ENCODE measurements at places on chromosomes 12 and 14.

DNA sequence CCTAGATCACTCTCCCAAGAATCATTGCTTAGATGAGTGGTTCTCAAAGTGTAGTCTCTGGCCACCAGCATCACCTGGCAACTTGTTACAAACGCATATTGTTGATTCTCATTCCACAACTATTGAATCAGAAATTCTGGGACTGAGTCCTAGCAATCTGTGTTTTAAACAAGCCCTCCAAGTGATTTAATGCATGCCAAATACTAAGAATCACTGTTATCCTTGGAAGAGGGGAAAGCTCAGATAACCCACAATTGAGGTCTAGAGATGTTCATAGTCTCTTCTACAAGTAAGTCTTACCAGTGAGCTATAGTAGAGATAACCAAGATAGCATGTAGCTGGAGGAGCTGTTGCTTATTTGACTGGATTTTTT is 666.6 kb downstream of the DIO2 start:
- DNase-seq, result peak; percentile 83

DNA sequence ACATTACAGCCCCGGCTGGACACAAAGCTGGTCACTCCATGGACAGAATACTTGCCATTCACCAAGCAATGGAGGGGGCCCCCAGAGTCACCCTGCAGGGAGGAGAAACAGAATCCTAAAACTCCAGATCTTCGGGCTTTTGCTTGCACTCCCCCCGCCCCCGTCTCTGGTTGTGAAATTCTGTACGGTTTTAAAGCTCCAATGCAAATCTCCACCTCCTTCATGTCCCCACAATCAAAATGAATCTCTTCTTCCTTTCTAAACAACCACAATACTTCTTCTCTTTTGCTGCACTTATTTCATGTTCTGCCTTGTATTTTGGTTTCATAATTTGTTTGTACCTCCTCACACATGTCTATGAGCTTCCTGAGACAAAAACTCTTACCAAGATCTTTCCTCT is 5.8 kb upstream of the BIN2 start:
- DNase-seq, result no peak

- DNase-seq, result no peak
Measured at GRCh38 chr14:89990623-89991275, 35.0 kb downstream of the TDP1 start.

DNA sequence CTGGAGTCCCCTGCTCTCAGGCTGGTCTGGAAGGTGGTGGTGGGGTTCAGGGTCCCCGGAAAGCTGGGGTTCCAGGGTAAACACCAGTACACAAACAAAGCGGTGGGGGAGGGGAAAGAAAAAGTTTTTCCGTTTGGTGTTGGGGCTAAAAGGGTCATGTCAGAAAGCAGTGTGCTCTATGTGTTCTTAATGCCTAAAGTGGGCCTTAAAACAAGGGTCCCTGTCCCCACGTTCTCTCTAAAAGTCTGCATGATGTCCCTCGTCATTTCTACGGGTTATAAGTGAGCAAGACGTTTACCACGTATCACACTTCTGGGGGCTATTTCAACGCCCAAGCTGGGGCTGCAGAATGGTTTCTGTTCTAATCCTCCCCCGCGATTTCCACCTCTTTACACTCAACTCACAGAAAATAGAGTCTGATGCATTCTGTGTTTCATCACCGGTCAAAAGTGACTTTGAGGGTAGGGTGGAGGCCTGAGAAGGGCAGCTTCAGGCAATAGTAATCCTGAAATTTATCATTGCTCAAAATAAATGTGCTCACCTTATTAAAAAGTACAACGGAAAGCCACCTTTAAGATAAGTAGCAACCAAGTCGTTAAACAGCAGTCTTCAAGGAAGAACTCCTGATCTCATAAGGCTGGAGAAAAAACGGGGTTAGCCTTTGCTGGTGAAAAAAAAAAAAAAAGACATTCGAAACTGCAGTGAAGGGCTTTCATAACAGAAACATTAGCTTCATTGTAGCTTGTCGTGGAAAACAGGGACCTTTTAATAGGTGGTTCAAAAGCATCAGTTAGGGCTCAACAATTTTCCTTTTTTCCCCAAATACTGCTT is 63.9 kb upstream of the PTGR2 start:
- DNase-seq, result no peak

GRCh38 chr12:51923506-51924365 is 16.4 kb downstream of the ACVRL1 start:
- no peak for DNase-seq

- no peak for DNase-seq
Measured at GRCh38 chr12:47698055-47698454, 7.8 kb downstream of the RPAP3 start.

DNA sequence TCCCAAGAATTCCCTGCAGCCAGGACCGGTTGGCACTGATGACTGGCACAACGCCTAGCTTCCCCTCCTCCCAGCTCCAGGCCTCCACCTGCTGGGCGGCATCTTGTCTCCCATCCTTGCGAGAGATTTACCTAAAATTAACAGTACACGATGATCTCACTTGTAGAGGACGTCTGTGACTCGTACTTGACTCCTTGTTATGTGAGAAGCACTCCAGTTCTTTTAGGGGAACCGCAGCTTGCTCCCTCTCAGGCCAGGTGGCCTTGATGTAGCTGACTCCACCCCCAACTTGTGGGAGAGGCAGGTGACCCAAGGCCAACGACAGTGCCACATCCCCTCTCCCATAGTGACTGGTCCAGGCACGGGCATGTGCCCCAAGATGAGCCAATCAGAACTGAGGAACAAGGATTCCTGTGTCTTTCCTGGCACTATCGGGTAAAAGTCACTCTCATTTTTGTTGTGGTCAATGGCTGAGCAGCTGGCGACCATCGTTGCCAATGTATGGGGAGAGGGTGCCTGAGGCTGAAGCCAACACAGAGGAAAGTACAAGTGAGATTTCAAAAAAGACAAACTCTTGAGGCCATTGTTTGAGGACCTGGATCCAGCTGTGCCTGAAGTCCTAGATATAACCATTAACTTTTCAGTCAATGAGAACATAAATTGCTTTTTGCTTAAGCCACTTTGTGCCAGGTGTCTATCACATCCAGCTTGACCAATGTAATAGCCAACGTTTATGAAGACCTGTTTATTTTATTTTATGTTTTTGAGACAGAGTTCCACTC is 208.7 kb downstream of the RBM19 start:
- no peak for DNase-seq

DNA sequence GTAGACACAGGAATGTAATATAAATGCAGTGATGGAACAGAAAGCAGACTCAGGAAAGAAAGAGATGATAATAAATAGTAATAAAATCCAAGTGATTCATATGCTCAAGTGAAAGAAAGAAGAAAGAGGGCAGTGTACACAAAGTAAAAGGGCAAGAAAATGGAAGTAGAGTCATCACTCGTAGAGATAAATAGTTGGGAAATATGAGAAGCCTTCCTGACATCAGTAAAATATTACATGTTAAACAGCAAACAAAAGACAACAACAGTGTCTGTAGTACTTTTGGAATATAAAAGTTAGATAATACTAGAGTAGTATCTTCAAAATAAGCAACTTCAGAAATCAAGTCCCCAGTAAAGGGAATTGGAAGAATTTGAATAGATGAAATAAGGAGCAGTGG is 412.3 kb downstream of the RAD51B start:
- no peak for DNase-seq

GRCh38 chr12:1761857-1762256 is 58.5 kb upstream of the LRTM2 start:
- no peak for DNase-seq

DNA sequence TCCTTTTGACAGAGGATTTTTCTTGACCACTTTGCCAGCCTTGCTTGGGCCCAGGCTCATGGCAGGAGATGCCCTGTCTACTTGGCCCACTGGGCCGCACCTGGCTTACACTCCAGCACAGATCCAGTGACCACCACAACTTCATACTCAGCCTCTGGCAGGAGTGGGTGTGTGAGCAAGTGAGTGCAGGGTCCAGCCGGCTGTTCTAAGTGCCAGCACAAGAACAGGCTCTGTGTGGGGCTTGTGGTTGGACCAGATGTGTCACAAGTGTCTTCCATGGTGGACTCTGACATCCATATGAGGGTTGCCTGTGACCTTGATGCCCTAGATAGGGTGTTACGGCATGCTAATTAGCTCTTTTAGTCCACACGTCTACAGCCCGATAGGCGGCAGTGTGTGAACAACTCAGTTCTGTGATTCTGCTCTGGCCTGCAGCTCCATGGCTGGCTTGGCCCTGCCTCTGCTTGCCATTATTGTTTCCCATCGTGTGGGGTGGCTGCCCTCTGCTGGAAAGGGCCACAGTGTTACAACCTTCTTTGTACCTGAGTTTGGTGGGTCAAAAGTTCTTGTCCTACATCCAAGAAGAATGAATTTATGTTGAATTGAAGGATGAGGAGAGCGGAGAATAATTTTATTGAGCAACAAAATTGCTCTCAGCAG is 1089.1 kb downstream of the SLC6A15 start:
- DNase-seq, result no peak

DNA sequence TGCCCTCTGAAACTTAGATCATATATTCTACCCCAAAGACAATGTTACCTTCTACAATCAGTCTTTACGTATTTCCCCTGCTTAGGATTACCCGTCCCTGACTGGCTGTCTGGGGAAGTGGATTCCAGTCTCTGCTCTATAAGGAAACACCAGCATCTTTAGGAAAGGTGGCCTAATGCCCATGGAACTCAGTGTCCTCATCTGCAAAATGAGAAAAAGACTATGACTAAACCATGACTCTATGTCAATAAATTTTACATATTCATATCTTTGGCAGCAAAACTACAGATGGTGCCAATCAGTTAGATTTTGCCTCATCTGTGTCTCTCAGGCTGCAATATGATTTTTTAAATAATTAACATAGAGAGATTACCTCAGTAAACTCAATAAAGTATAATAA is 133.8 kb downstream of the ITPR2 start:
- DNase-seq, result no peak

- DNase-seq, result no peak
Measured at GRCh38 chr14:94360945-94361565, 27.3 kb downstream of the SERPINA1 start.

DNA sequence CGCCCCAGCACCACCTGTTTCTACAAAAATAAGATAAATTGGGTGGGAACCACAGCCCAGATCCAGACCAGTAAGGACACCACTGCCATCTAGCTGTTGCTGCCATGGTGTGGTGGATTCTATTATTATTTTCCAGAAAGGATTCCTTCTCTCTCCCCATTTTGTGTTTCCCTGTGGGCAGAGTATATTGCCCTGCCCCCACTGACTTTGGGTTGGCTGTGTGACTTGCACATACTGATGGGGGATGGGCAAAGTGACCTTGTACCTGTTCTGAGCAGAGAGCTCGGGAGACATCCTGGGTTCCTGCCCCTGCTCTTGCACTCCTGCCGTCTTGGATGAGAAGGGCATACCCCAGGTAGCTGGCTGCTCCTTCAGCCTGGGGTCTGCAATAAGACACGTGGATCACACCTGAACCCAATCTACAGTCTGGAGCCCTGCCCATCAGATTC is 24.3 kb downstream of the MOAP1 start:
- DNase-seq, result no peak

DNA sequence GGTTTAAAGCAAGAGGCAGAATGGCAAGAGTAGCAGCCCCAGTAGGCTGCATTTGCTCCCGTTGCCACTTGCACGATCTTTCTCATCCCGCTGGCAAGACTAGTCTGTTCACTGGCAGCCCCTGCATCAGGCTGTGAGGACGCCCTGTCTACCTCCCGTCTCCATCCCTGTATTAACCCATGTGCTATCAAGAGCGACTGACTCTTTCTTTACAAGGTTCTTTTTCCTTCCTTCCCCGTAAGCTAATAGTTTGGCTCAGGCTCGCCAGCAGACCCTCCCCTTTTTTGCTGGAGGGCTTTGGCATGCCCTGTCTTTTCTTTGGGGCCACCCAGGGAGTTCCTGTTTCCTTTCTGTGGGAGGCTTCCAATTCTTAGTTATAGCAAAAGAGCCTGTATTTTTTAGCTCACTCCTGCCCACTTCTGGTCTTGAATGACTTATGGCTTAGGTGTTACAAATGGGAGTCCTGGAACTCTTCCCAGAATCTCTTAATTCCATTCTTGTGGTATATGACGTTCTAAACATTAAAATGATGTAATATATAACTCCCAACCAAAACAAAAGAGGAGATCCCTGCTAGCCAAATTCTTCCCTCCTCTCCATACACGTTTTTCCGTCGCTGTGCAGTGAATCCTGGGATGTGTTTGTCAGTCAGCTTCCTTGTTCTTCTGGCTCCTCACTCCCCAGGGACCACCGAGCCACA is 149.0 kb downstream of the PRKCH start:
- peak; percentile 100 for DNase-seq

DNA sequence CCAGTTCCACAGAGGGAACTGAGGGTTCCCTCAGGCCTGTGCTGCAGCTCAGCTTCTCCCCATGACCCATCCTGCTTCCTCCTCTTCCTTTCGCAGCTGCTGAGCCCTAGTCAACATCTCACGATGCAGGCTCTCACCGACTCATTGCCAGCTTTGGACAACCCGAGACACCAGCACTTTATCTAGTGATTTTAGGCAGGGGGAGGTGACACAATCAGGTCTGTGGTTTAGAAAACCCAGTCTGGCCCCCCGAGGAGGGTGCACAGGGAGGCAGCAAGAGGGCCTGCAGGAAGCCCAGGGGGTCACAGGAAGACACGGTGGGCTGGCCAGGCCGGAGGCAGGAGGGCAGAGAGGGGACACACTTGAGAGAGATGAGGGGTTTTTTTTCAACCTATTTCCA is 35.4 kb downstream of the DIO3 start:
- DNase-seq, result no peak

DNA sequence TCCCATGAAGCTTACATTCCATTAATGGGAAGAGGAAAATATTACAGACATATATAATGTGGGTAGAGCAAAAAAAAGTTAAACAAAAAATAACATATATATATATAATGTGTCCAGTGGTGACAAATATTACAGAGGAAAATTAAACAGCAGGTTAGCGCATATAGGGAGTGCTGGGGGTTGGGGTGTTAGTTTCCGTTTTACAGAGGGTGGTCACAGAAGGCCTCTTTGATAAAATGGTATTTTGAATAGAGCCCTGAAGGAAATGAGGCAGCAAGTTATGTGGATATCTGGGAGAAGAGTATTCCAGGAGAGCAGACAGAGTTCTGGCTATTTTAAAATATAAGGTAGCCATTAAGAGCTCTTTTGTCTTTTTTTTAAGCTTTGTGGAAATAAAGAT is 73.2 kb downstream of the DCAF5 start:
- no peak for DNase-seq

- no peak for DNase-seq
Measured at GRCh38 chr14:65703996-65704395, 291.5 kb downstream of the FUT8 start.

- no peak for DNase-seq
Measured at GRCh38 chr12:96167492-96167891, 26.7 kb upstream of the ELK3 start.

GRCh38 chr14:105398044-105398725 is at the start of gene TEX22:
Gene TEX22, plus strand, starts transcription at chr14:105398538. Its CDS starts 803 bp downstream, at chr14:105399341.
- peak; percentile 22 for DNase-seq

DNA sequence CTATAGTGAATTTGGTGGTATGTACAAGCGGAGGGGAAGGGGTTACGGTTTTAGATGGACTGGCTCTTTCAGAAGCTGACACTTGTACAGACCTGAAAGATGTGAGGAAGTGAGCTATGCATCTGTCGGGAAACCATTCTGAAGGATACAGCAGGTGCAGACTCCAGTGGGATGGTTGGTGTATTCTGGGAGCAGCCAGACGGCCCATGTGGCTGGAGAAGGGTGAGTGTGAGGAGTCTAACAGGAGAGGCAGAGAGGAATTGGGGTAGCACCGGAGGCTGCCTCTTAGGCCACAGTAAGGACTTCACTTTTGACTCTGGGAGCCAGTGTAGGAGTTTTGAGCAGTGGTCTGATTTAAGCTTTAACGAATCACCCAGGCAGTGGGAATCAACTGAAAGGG is 90.7 kb downstream of the APAF1 start:
- DNase-seq, result no peak

Data from astrocyte of the cerebellum (primary cell).